Head of caudate nucleus (tissue), 42 donors: ENCODE measurements at places on chromosomes 7 and 10.

- no peak for DNase-seq
Measured at GRCh38 chr10:78342827-78343653, 309.4 kb downstream of the RPS24 start.

- no peak for DNase-seq
Measured at GRCh38 chr7:45886931-45887667, 1.2 kb upstream of the IGFBP1 start.

DNA sequence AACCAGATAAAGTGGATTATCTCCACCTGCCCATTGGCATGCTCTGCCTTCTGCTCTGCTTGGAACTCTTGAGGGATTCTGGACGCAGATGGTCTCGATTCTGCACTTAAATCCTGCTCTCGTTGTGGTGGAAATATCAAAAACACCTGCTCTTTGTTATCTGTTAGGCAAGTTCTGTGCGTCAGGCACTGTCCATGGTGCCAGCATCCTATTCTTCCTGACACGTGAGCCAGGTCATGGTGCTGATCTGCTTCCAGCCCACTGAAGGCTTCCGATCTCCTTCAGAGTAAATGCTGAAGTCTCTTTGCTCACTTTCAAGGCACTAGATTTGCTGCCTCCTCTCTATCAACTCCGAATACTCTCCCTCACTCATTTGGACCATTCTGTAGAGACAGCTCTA lies 505.6 kb downstream of the HTR7 start:
- DNase-seq = no peak

DNA sequence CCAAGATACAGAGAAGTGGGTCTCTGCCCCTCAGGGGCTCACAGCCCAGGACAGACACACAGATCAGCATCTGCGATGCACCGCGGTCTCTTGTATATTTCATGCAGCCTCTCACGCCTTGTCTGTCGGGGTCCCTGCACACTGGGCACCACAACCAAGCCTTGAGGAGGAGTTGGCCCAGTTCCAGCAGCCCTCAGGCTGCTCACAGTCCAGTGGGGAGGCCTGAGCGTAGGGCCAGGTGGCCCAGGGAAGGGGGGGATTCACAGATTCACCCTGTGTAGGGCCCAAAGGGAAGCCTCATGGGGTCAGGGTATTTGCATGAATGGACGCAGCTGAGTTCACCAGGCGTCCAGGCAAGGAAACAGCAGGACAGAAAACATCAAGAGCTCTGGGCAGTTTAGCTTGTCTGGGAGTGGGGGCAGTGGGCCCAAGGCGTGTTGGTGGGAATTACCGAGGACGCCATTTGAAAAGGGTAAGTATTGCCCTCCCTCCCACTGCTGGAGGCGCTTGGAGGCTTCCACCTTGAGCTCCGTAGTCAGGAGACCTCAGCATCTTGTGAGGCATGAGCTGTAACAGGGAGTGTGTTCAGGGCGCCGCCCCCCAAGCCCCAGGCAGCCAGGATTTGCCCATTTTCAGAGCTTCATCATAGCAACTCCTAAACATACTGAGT lies 129.1 kb upstream of the CHST15 start:
- no peak for DNase-seq

GRCh38 chr10:26540601-26541000 lies 102.5 kb downstream of the APBB1IP start:
- no peak for DNase-seq

GRCh38 chr10:34722404-34722803 lies 92.7 kb downstream of the PARD3 start:
- DNase-seq = no peak

DNA sequence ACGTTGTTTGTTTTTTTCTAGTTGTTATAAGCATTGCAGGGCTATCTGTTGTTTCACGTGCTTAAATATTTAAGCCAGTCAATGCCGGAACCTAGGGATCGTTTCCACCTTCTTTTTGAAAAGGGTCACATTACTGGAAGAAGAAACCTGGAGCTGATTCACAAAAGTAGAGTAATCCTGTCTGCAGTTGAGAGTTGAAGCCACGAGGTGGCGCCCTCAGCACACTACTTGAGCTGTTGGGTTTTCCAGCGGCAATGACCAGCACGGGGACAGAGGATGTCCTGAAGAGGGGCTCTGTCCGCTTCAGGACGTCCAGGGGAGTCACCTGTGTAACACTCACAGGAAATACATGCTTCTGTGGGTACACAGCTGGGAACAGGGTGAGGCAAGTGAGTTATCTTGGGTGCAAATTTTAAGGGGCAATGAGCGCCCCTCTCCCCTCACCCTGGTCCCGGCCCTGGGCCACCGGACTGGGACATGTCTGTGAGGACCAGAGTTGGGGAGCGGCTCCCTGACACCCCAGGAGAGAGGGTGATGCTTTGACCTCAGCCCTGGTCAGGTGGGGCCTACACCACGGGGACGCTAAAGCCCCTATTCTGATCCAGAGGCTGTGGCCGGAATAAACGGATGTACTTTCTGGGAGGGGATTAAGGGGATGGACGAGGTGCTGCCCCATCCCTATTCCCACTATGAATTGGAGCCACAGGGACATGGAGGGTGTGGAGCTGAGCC lies 26.3 kb upstream of the WDFY4 start:
- peak; percentile 84 for DNase-seq

DNA sequence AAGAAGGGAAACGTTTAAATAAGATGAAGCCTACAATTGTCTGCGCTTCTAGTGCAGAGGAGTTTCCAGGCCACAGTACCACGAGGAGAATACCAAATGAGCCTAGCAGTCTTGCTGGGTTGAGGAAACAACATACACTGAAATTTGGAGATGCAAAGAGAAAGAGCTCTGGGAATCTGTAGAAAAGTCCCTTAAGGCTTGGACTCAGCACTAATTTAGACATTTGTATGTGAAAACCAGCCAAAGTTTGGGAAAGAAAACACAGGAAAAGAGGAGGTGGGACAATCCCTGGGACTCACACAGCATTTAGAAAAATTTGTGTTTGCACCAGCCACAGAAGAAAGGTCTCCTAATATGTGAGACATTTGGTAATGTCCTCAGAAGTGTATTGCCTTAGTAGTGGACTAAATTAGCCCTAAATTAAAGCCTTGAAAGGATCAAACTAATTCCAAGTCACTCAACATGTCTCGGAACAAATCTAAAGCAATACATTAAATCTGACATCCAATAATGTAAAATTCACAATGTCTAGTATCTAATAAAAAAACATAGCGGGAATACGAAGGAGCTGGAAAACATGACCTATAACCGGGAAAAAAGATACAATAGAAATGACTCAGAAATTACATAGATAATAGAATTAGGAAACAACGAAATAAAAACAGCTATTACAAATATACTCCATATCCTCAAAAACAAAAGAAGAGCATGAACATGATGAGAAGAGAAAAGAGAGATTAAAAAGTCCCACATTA lies 187.1 kb upstream of the NAMPT start:
- DNase-seq = no peak

- no peak for DNase-seq
Measured at GRCh38 chr7:37074370-37074769, 350.1 kb upstream of the AOAH start.

GRCh38 chr10:117311261-117311660 lies 64.0 kb downstream of the PDZD8 start:
- DNase-seq = no peak

- no peak for DNase-seq
Measured at GRCh38 chr10:11225935-11226334, 208.3 kb downstream of the CELF2 start.

- peak; percentile 19 for DNase-seq
Measured at GRCh38 chr7:104814126-104814525, 199.9 kb upstream of the KMT2E start.

- DNase-seq = no peak
Measured at GRCh38 chr10:91880310-91880709, 29.0 kb downstream of the FGFBP3 start.

DNA sequence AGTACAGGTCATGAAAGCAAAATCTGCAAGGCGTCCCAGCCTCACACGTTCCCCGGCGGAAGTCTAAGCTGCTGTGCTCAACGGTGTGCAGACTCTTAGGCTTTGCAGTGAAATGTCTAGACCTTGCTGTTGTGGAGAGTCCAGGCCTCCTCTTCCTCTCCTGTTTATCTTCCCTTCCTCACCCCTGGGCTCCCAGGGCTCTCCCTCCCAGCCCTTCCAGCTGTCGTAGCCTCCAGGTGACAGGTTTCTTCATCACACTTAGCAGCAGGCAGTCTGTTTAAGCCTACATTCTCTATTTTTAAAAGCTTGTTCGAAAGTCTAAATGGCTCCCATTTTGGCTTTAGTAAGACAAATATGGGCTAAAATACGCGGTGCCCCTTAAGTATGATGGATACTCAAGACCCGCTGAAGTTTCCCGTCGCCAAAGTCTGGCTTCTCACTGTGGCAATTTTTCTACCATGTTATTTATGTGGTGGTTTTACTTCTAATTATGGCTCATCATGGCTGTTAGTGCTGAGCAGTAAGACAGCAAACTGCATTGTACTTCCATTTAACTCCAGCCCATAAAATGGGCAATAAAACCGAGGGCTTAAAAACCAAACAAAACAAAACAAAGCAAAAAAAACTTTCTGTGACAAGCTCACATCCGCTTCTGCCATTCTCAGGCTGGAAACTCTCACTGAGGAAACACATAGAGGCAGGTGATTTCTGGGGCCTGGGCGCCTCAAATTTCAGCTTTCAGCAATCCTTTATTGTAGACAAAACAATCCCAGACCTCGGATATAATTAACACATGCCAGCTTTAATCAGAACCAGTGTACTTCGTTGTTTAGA lies 243.2 kb downstream of the SNX10 start:
- no peak for DNase-seq

- DNase-seq = no peak
Measured at GRCh38 chr7:119452401-119452800, 820.6 kb upstream of the KCND2 start.

DNA sequence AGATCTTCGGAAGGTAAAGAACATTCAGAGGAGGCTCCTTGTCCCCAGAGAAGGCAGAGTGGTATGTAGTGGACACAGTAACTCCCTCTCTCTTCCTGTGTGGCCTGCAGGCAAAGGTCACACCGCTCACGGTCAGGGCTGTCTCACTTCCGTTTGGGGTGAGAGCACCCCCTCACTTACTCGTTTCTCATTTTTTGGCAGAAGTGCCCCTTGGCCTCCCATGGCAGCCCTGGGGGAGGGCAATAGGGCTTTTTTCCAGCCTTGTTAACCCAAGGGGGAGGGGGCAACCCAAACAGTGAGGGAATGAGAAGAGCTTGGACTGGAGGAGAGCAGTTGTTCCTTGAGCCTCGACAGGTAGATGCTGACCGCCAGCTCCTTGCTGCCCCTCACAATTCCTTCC lies 31.8 kb upstream of the SRGN start:
- no peak for DNase-seq

- peak; percentile 38 for DNase-seq
Measured at GRCh38 chr7:38311329-38311937, 38.0 kb upstream of the TARP start.

DNA sequence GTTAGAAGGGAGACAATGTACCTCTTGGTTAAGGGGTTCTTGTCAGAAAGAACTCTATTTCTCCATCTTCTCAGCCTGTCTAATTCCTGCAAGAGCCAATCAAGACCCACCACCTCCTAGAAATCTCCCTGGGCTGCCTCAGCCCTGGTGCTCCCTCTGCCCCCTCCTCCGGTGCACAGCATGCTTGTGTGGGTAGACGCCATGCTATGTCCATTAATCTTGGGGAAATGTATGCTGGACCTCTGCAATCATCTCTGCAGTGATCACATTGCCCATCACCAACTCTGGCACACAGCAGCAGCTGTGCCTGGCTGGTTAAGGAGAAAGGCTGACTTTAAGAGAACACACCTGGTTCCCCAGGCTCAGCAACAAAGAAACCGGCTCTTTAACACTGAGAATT lies 37.3 kb downstream of the SH3PXD2A start:
- no peak for DNase-seq

DNA sequence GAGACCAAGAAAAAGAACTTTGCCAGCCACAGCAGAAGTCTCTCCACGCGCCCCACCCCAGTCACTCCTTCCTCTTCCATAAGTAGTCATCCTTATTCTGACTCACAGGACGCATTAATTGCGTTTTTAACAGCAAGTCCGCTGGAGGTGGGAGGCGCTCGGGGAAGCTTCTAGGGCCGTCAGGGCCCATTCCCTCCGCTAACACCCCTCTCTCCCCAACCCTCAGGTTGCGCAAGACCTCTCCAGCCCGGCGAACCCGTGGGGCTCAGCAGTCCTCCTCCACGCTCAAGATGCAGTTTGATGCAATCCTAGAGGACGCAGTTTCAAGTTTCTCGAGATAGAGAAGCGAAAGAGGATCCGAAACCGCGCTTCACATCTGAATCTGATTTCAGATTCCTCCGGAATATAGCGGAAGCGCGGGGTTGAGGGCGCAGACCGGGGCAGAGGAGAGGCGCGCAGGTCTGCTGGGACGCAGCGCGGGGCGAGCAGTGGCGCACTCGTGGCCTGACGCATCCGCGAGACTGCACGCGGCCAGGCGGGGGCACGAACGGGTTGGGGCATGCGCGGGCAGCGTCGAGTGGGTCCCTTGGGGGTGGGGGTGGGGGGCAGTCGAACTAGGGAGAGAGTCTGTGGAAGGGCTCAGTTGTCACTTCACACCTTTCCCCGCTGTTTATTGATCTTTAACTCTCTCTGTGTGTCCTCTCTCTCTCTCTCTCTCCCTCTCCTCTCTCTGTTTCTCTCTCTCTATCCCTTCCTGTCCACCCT lies 37.8 kb upstream of the PSAP start:
- peak; percentile 81 for DNase-seq

DNA sequence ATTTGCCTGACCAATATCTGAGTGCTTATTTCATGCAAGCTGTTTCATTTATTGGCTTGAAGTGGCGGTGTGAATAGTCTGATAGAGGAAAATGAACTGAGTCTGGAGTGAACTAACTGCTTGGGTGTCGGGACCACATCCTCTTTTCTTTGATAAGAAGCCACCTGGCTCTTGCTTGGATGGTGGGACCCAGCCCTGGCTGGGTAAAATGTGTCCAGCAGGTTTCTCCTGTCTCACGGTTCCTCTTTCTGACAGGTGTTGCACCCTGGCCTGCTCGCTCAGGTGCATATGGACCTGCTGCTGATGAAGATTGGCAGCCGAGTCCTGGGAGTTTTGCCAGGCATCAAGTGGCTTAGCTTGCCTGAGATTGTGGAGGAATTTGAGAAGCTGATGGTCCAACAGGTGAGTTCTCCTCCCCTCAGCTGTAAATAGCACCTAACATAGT lies 1.6 kb downstream of the ADCK2 start:
- peak; percentile 25 for DNase-seq

DNA sequence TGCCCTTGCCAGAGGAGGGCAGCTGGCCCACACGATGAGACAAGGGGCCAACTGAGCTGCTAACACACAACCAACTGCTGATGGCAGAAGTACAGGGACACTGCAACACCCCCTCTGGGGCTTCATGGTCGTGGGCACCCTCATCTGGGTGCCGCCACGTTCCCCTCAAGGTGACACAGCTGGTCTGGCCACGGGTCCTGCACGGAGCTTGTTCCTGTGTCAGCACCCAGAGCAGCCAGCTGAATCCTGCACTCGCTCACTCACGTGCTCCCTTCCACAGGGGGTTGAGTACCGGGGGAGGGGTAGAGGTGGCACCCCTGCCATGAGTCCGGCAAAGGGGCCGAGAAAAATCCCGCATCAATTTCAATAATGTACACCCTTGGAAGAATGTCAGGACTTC lies 1319.1 kb downstream of the REEP3 start:
- DNase-seq = no peak
